ENCODE measurements at places on chromosomes 7 and 10.
A peak's percentile ranks its signal among the peaks of the same experiment; 100 is the strongest.

- no peak for DNase-seq
These were observed 486.2 kb upstream of the ZMIZ1 start for GRCh38 chr10:78582540-78582939.

DNA sequence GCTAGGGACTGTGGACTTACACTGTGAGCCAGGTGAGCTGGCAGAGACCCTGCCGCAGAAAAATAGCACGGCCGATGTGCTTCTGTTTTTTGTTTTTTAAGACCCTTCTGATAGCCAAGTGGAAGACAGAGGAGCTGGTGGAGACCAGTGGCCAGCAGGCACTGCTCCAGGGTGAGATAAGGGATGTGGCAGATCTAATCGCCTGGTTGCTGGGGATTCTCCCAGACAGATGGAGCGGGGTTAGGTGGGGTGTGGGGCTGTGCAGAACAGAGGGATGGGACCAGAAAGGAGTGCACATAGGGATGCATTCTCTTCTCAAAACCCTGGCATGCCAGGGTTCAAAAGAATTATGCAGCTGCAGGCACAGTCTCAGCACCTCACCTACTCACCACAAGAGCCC is 82.2 kb downstream of the VOPP1 start:
- DNase-seq, result no peak

DNA sequence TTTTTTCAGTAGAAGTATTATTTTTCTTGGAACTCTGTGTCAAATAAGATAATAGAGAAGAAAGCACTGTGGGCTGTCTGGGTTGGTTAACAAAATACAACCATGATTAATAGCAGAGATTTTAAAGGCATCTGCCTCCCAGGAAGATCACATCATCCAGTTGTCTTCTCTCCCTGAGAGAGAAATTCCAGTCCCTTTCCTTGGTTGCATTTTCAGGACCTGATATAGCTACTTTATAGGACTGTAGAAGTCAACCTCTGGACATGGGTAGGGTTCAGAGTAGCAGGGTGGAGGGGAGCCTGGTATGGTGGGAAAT is 309.9 kb upstream of the IGFBP3 start:
- no peak for DNase-seq

DNA sequence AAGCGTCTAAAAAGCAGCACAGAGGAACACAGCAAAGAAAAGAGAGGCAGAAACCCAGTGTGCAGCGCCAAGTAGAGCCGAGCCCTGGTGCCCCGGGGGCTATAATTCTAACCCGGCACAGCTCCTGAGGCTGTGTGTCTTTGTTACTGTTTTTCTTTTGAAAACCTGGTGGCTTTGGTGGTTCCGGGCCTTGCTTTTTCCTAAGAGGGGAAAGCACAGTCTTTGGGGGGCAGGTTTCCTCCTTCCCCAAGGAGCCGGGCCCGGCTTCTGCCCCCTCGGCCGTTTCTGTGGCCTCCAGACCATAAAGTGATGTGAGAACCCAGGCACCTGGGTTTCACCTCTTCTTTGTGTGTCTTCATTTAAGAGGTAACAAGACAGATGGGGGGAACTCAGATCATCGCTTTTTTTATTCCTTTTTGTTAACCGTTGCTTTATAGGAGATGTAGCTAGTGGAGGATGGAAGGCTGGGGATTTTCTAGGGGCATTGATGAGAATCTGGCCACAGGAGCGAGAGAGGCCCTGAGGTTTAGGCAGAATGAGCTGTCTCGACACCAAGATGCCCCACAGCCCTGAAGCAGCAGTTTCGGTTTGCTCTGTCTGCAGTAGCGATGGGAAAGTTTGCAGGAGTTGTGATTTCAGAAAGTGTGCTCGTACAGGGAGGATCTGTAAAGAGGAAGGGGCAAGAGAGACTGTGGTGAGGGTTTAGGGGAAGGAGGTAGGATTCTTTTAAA is 367.8 kb upstream of the GALNT17 start:
- no peak for DNase-seq

GRCh38 chr7:28830846-28831245 is 127.3 kb downstream of the TRIL start:
- no peak for DNase-seq

DNA sequence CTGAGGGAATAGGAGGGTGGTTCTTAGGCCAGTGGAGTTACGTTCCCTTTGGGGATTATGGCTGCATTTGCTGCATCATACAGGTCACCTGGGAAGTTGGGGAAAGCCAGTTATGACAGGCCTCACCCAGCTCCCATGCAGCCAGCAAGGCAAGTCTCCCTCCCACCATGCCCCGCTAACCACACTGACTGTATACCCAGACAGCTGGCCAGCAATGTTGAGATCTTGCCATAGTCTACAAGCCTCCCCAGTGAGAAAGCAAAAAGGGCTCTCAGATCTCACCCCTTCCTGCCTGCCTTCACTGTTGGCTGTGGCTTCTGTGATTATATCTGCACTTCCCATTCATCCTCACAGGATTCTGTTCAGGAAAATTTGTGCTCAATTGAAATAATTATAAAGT is 133.3 kb upstream of the HGF start:
- DNase-seq, result no peak

GRCh38 chr10:88270871-88271713 is 312.0 kb downstream of the RNLS start:
- peak; percentile 33 for DNase-seq

GRCh38 chr7:47725031-47725780 is 143.3 kb upstream of the TNS3 start:
- DNase-seq, result no peak

GRCh38 chr10:3413937-3414666 is 241.5 kb upstream of the PITRM1 start:
- no peak for DNase-seq

GRCh38 chr10:56871160-56871668 is 510.2 kb upstream of the ZWINT start:
- no peak for DNase-seq

DNA sequence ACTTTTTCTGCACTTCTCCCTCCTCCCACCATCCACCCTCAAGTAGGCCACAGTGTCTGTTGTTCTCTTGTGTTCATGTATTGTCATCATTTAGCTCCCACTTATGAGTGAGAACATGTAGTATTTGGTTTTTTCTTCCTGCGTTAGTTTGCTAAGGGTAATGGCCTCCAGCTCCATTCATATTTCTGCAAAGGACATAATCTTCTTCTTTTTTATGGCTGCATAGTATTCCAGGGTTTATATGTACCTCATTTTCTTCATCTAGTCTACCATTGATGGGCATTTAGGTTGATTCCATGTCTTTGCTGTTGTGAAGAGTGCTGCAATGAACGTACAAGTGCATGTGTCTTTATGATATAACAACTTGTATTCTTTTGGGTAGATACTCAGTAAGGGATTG is 230.4 kb downstream of the ARL4A start:
- DNase-seq, result no peak

- DNase-seq, result no peak
These were observed 303.1 kb downstream of the KCNMA1 start for GRCh38 chr10:77334501-77334900.

DNA sequence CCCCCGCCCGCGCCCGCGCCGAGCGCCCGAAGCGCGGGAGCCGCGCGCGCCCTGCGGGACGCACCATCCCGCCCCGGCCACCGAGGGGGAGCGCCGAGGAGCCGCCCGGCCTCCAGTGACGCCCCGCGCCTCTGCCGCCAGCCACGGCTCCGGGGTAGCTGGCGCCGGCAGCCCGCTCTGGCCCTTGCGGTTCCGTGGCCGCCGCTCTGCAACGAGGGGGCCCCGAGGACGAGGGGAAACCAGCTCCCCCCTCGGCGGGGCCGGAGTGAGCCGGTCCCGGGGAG is at the start of gene PAXIP1:
TSS of gene PAXIP1 (minus strand) at position 33 of the 284 bp plus-strand sequence. CDS start 195 bp downstream, outside the sequence.
- no peak for DNase-seq

DNA sequence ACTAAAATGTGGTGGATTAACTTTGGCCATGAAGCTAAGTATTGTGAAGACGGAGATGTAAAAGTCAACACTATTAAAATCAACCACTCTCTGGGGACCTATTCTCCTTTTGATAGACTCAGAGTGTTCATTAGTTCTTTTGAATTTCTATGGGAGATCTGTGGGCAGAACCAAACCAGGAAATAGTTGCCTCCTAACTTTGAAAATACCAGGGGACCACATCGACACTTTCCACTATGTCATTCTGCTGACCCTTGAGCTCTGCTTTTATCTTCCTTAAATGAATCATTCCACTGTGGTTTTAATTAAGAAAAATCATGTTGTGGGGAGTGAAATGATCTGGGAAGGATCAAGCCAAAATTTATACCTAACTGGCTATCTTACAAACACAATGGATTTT is 960.5 kb downstream of the GATA3 start:
- DNase-seq, result no peak

Data from GM04503 (cell line).